ENCODE measurements at places on chromosomes 1 and 21.

GRCh38 chr1:1703796-1704195 lies 11.2 kb upstream of the SLC35E2B start:
- DNase-seq, result no peak

- DNase-seq, result no peak
These were observed 92.3 kb downstream of the ST6GALNAC5 start for GRCh38 chr1:76959556-76959955.

GRCh38 chr21:20451046-20451445 lies 547.2 kb upstream of the NCAM2 start:
- DNase-seq, result no peak

GRCh38 chr1:203995228-203995627 lies 77.7 kb upstream of the SOX13 start:
- no peak for DNase-seq

GRCh38 chr1:219039682-219040154 lies 134.0 kb upstream of the LYPLAL1 start:
- no peak for DNase-seq

DNA sequence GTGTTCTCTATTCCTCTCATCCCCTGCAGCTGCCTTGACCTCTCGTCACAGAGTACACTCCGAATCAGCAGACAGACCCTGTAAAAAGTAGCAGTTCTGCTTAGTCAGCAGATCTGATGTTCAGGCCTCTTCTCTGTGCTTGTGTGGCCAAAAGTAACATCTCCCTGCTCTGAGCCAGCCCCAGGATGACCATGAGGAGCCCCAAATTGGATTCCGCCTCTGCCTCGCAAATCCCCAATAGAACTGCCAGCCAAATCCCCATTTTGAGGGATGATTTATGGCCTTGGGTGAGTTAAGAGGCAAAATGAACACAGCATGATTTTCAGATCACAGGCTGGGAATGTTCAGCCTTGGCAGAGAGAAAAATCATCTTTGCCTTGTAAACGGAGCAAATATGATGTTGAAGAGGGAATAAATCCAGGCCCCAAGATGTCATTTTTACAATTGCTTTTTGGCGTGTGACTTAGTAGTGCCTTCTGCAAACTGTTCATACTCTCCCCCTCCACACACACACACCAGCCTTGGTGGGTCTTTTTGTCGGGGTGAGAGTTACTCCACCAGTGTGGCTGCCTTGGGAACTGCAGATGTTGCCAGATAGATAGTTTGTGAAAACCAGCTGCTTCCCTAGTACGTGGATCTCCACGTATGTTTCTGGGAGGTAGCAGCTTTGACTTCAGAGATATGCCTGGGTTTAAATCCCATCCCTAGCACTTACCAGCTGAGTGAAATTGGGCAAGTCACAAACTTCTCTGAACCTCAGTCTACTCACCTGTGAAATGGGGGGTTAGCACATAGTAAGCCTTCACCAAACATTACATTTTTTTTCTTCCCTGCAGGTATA lies 77.8 kb downstream of the MAN1C1 start:
- DNase-seq, result no peak

- DNase-seq, result no peak
These were observed 140.0 kb downstream of the VAV3 start for GRCh38 chr1:107824946-107825345.

DNA sequence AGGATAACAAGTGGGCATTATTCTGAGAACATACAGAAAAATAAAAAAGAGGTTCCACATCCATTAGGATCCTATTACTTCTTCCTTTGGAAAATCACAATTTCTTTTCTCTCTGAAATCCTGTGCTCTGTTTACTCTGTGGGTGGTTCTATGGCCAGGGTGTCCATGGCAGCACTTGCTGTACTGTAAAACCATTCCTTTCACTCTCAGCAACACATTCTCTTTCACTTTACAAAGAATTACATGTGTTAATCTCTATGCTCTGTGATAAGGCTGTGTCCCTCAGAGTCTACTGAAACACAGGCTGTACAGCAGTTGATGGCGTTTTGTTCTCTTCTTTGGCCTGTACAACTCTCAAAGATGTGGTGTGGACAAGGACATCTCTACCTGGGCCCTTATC lies 524.1 kb downstream of the PTBP2 start:
- DNase-seq, result no peak

- no peak for DNase-seq
These were observed 33.5 kb upstream of the MACF1 start for GRCh38 chr1:39170731-39171667.

Measured in stimulated activated CD8-positive, alpha-beta memory T cell treated with anti-CD3 and anti-CD28 coated beads, Interleukin-7, amount 100 ng/mL, for 24 hours (primary cell).